ENCODE measurements at places on chromosomes 7 and 10.
A peak's percentile ranks its signal among the peaks of the same experiment; 100 is the strongest.

DNA sequence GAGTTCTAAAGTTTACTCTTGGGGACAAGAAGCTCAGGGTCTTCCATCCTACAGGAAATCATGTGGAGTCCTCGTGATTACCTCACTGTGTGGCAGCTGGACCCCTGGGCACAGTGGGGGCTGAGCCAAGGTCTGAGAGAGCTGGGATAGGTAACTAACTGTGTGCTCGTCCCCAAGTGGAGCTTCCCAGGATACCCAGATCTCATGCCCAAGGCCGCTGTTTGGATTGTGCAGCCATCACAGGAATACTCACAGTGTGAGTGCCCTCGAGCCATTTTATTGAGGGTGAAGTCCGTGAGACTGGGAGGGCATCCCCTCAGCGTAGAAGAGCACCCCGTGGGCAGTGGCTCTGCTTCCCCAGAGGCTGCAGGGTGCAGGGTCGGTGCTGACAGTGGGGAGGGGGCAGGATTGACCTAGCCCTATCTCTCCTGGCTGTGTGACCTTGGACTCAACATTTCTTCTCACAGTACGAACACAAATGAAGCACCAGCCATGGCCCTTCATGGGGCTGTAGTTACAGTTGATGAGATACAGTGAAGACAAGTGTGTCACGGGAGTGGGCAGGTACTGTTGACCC, 69.6 kb upstream of the LEP start:
- no peak for DNase-seq

GRCh38 chr7:93728292-93728691, 153.8 kb upstream of the CALCR start:
- DNase-seq: no peak

GRCh38 chr10:117204316-117204715, 7.0 kb downstream of the KCNK18 start:
- no peak for DNase-seq

- DNase-seq: no peak
Observed at GRCh38 chr7:111175908-111176441, 85.0 kb downstream of the LRRN3 start.

- DNase-seq: no peak
Observed at GRCh38 chr10:62001898-62002297, 100.4 kb downstream of the ARID5B start.

- DNase-seq: no peak
Observed at GRCh38 chr10:124875596-124875995, 66.3 kb upstream of the ZRANB1 start.

- no peak for DNase-seq
Observed at GRCh38 chr7:115678086-115678982, 352.2 kb downstream of the TFEC start.

DNA sequence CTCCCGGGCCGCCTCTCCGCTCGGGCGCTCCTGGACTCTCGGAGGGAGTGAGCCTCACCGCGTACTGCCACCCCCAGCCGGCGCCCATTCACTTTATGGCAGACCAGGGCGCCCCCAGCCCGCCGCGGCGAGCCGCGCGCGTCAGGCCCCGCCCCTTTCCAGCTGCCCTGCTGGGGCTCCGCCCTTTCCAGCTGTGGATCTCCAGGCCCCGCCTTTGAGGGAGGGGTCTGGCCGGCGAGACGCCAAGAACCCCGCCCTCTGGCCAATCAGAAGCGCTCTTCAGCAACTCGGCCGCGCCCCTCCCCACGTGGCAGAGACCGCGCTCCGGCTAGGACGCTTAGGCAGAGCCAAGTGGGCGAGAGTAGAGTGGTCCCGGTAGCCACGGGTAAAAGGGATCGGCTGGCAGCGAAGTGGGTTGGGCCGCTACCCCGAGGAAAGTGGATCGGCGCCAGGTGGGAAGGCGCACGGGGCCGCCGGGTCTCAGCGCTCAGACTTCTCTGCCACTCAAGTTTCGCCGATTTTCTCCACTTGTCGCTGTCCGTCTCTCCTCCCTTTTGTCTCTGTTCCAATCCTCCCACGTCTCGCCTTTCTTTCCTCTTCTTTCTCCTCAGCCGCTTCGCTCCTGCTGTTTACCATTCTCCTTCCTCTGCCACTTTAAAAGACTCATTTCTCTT, at the start of gene PITX3:
Gene PITX3 (minus strand): TSS at position 69 of the 674 bp plus-strand sequence. CDS start 9,432 bp downstream, outside the sequence.
- peak; percentile 55 for DNase-seq

DNA sequence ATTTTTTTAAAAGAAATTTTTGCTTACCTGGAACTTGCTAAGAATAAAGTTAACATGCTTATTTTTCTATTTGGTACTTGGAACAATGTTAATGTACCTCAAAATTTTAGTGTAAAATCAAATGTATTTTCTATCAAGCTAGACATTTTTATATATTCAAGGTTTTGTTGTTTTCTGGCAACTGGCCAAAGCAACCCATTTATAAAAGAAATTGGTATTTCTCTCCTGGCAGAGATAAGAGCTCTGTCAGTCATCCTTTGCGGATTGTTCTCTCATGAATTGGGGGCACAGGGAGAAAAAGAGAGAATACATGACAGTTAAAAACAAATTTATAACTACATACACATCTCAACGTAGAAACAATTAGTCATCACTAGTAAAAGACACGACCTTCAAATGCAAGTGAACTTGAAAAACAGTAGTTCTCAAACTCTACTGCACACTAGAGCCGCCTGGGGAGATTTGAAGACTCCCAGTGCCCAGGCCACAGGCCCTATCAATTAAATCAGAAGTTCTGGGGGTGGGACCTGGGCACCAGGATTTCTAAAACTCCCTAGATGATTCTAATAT, 152.4 kb upstream of the LAMB4 start:
- no peak for DNase-seq

DNA sequence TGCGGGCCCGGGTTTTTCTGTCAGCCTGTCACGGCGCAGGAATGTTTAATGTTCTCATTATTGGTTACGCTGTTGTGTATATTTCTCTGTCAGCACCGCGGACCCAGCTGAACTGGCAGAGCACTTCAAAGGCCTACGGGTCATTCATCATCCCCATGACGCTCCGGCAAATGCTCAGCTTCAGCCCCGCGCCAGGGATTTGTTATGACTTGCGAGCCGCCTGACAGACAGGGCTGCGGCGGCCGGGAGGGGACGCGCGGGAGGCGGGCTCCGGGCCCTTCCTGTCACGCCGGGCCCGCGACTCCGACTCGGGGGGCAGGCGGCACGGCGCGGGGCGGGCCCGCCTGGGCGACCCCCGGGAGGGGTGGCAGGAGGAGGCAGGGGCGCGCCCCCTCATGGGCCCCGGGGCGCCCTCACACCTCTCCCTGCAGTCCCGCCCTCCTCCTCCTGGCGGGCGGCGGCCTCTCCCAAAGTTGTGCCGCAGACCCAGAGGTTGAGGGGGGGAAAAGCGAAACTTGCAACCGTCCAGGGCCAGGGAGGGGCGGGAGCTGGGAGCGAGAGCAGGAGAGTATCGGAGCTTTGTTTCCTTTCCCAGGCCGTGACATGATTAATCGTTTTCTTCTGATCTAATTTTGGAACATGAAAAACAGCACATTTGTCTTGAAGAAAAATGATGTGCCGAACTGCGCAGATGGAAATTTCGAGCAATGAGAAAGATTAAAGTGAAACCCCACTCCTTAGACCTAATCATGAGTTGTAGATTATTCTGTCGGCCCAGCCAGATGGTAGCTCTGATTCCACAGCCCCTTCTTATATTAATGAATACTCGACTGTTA, 59.3 kb upstream of the COMTD1 start:
- DNase-seq: no peak

DNA sequence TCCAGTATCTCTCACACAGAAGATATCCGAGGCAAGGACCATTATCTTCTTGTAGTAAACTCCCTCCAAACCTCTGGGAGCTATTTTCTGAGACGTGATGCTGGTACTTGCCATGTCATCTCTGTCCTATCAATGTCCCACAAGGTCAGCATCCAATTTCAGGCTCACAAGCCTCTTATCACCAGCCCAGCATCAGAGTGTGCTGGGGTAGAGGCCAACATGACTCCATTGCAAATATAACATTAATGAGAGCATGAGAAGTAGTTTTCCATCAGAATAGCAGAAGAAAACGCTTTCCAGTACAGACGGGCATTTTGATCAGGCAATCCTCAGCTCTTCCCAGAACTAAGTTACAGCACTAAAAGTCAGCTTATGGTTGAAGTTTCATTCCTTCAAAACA, 5.6 kb downstream of the MORN4 start:
- DNase-seq: no peak

DNA sequence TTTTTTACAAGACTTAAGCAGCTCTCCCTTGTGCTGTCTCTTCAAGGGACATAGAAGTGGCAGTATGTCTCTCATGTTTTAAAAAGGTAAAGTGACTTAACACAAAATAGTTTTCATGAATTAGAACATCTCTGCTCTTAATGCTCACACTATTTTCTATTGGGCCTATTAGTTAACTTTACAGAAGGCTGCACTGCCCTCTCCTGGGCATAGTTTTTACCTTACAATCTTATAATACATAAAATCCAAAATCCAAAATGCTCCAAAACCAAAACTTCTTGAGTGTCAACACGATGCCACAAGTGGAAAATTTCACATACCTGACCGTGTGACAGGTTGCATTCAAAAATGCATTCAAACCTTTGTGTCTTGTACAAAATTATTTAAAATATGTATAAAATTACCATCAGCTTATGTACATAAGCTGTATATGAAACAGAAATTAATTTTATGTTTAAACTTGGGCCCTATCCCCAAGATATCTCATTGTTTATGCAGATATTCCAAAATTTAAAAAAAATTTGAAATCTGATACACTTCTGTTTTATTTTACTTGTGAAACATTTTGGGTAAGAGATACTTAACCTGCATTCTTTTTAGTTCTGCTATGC, 25.8 kb downstream of the TES start:
- no peak for DNase-seq

DNA sequence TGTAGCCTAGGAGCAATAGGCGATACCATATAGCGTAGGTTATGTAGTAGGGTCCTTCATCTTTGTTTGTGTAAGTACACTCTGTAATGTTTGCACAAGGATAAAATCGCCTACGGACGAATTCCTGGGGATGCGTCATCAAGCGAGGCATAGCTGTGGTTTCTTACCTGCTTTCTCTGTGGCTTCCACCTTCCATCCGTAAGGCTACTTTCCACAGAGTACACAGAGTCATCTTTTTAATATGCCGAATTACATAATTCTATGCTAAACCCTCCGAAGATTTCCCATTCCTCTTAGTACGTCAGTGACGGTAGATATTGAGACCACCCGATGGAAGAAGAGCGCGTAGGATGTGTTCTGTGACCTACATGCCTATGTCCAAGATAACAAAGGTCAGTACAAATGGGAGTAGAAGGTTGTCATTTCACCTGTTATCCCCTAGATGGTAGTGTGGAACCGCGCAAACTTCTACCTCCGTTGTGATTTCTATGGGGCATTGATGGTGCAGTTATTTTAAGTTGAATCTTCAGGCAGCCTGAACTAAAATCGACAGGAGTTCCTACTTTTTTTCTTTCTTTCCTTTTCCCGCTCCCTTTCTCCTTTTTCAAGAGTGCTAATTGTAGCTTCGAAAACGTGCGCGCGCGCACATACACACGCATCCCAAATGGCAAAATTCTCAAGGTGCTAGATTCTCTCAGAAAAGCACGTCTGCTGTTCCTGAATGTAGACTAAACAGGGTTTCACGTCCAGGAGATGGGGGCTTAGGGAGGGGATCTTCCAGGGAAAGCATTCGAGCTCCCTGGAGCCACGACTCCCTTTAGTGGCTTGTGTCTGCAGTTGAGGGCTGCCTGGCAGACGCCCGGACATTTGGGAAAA, 111.7 kb upstream of the MBL2 start:
- DNase-seq: no peak

DNA sequence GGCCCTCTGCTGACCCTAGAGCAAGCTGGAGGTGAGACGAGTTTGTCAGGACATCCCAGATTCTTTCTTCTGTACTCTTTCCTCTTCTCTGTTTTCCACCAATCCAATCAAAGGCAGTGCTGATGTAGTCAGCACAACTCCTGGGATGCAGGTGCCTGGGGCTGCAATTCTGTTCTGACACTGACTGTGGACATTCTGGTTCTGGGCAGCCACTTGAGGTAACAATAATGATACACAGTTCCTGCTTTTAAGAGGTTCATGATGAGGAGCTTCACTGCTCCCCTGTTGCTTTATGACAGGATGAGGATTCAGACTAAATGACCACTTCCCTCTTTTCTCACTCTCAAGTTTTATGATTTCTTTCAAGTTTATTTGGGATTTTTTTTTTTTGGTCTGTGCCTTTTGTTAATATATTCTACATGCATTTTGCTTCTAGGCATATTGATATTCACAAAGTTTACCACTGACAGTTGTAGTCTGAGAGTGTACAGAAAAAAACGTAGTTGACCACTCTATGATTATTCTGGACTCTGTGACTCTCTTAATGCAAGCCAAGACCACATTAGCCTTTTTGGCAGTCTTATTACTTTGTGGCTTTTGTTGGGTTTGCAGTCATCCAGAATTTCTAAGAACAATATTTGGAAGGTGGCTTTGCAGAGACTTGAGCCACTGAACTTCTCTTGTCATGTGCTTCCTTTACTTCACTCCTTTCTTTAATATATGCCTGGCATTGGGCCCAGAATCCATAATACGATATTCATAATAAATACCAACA, 247.6 kb downstream of the AUTS2 start:
- no peak for DNase-seq

DNA sequence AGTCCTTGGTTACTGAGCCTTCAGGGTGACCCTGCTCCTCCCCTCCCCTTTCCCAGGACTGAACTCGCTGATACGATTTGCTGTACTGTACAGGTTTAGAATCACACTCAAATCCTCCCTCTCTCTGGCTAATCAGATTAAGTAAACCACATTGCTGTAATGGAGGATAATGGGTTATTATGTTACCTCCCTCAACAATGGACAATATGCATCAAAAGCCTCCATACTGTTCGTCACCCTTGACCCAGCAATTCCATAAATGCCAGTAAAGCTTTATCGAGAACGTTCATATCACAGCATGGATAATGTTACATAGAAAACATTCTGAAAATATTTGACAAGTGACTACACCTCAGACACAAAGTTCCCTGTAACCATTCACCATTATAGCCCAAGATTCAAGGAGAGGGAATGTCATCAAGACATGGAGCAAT, 61.7 kb downstream of the FAM107B start:
- DNase-seq: no peak

GRCh38 chr7:30936650-30937245, 25.1 kb downstream of the AQP1 start:
- DNase-seq: no peak

- DNase-seq: no peak
Observed at GRCh38 chr10:61855771-61856170, 45.7 kb upstream of the ARID5B start.

DNA sequence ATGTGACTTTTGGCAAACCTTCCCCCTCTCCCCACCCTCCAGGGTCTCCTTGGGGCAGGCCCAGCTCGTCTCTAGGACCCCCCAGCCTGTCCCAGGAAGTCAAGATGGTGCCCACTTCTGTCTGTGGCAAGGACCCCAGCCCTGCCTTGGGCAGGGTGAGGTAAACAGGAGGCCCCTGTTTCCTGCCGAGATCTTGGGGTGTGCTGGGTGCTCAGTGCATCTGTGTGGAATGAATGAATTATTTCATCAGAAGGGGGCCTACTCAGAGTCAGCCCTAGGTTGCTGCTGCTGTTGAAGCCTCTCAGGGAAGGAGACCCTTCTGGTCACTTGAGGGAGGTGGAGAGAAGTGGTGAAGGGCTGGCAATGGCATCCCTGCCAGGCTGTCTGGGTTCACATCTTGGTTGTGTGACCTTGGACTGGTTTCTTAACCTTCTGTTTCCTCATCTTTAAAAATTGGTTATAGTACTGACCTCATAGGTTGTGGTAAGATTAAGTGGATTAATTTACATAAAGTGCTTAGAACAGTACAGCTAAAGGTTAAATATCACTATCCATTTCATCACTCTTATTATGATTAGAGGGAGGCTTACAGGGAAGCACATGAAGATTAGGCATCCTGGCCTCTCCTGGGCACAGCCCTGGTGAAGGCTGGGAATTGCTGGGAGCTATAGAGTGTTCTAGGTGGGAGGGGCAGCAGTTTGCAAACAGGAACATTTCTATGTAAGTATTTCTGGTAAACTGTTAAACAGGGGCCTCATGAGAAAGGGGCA, 67.7 kb downstream of the ZMIZ1 start:
- DNase-seq: no peak

Measured in cortex of kidney (tissue), 1 donor.